Activated CD8-positive, alpha-beta memory T cell treated with anti-CD3 and anti-CD28 coated beads, Interleukin-2, amount 50 U/mL, for 48 hours (primary cell): ENCODE measurements at places on chromosomes 1 and 21.

DNA sequence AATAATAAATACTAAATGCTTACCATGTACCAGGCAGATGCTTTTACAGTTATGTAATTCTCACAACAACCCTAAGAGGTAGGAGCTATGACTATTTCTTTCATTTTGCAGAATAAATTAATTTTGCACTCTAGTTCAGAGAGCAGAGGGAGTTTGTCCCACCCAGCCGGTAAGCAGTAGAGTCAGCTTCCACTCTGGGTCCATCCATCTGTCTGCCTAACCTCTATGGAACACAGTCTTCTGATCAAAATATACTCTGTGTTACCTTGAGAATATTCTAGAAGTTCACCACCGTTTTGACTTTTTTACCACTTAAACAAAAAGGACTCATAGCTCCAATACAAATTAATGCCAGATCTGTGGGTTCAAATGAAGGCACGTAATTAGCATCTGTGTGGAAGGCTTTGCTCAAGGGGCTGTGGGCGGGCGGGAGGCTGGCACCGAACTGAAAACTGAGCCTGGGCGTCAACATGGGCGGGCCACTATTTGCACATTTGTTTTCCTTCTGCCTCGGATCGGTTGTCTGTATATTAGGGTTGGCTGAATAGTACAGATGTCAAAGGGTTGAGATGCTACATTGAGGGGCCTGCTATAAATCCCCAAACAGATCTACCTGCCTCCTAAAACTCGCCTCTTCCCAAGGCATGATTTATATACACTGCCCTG lies 33.1 kb upstream of the LMO4 start:
- DNase-seq: no peak

DNA sequence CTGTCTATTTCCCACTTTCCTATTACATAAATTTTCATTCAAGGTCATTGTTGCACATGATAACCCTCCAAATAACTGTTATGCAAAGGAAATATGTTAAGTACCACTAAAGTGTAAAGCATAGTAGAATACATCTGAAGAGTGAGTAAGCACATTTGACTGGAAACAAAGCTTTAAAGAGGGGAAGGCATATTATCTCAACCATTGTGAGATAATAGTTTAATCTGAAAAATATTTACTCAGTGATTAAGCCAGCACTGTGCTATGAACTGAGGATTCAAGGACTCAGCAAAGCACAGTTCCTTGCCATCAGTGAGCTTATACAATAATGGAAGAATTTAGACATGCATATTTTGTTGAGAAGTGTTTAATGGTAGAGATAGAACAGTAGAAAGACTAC lies 127.4 kb downstream of the HMCN1 start:
- no peak for DNase-seq

DNA sequence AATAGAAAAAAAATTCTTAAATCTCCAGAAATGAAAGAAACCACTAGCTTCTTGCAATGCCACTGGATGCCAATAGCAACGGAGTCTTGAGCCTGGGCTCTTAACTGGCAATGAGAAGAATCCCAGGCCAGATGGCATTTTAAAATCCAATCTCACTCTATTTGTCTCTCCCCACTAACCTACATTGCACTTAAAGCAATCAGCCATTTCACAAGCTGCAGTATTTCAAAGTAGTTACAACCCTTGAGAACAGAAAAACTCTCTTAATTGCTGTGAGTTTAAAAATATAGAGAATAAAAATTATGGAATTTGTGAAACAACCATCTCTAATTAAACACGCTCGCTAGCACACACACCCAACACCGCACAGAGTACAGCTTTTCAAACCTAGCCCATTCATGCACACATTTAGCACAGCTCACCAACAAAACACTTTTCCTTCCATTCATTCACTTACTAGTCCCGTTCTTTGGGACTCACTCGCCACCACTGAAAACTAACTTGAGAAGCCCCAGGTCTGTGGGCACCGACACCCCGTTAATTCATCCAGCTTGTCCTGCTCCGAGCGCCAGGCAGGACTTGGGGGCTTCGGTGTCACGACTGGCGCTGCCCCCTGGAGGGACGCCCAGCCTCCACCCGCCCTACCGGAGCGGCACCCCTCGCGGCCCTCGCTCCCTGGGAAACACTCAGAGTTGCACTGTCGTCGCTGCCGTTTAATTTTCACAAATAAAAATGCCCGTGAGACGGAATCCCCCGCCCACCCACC lies 1.0 kb downstream of the DDAH1 start:
- peak; percentile 45 for DNase-seq

DNA sequence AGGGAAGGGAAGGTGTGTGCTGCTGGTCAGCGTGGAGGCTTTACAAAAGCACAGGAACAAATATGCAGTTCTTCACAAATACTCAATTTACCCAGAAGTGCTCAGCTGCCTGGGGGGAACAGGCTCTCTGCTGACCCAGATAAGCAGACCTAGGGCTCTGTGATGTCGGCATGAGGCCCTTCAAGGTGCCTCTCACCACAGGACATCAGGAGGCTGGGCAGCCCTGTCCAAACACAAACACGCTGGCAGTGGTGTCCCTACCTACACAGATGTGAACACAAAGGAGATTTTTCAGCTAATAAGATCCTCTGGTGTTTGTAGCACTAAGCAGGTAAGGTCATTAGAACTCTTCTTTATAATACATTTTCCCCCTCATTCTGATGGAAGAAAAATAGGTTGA lies 243.0 kb upstream of the PROX1 start:
- DNase-seq: no peak

GRCh38 chr1:198030682-198031081 lies 113.5 kb downstream of the LHX9 start:
- no peak for DNase-seq

- DNase-seq: no peak
These were observed 540.0 kb downstream of the KIF26B start for GRCh38 chr1:245694753-245695195.

GRCh38 chr1:29864431-29865022 lies 628.2 kb downstream of the PTPRU start:
- no peak for DNase-seq

GRCh38 chr1:96688767-96689166 lies 32.8 kb upstream of the PTBP2 start:
- no peak for DNase-seq

DNA sequence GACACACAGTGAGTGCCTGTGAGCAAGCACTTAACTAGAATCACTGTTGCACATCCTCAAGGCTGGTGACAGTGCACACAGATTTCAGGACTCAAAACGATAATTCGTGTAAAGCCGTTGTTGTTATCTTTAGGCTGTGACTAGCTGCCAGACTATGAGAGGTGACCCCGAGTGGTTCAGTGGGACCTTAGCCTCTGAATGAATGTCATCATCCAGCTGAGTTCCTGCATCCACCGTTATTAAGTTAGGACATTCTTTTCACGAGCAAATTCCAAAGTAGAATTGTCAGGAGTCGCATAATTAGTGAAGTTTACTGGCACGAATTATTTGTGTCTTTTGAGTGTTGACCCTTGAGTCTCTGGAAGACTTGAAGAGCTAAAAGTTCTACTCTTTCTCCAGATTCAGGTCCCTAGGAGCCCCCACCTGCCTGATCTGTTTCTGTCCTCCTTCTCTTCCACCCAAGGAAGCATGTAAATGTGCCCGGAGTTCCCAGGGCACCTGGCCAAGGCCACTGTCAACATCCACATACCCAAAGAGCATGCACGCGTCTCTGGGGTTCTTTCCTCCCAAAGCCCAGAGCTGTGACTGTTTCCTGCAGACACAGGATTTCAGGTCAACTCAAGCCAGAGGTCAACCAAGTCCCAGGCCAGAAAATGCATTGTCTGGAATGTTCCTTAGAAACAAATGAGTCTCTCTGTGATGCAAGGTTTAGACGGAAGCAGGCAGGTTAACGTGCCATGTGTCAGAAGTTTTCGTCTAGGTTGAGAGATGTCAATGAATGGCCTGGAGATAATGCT lies 207.2 kb downstream of the TOMM20 start:
- DNase-seq: no peak

- no peak for DNase-seq
These were observed 6.5 kb upstream of the MAB21L3 start for GRCh38 chr1:116104667-116105066.

DNA sequence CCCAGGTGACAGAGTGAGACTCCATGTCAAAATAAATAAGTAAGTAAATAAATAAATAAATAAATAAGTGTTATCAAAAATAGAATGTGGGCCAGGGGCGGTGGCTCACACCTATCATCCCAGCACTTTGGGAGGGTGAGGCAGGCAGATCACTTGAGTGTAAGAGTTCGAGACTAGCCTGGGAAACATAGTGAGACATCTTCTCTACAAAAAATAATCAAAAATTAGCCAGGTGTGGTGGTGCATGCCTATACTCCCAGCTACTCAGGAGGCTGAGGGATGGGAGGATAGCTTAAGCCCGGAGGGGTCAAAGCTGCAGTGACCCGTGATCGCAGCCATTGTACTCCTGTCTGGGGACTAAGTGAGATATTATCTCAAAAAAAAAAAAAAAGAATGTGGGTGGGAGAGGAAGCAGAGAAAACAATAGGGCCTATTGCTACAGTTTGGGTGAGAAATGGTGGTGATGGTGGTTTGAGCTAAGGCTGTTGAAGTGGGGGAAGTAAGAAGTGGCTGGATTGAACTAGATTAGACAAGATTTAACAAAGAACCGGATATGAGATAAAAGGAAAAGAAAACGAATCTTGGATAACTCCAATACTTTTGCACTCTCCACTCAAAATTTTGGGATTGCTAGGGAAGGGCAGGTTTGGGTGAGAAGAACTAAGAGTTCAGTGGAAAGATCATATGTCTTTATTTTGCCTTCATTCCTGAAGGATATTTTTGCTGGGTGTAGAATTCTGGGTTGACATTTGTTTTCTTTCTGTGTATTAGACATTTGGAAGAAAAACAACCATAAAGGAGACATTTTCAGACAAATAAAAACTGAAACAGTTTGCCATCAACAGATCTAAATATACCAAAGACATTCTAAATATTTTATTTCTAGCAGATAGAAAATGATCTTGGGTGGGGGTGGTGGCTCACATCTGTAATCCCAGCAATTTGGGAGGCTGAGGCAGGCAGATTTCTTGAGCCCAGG lies 57.1 kb upstream of the SPOCD1 start:
- peak; percentile 38 for DNase-seq

GRCh38 chr1:58927041-58927721 lies 143.3 kb upstream of the JUN start:
- no peak for DNase-seq

DNA sequence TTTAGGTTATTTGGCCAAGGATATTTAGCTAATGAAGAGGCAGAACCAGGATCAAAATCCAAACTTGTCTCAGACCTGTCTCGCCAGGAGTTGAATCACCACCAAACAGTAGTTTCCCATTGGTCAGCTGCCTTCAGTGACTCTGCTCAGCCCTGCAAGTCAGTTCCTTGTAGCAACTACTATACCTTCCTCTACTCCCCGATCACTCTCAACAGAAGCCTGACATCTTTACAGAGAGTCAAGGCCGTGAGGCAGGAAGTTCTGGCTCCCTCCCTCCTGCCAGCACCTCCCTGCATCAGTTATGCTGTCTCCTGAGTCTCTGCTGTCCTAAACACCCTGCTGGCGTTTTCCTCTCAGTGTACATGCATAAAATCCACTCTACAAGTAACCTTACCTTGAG lies 13.2 kb downstream of the PSMD4 start:
- DNase-seq: no peak

DNA sequence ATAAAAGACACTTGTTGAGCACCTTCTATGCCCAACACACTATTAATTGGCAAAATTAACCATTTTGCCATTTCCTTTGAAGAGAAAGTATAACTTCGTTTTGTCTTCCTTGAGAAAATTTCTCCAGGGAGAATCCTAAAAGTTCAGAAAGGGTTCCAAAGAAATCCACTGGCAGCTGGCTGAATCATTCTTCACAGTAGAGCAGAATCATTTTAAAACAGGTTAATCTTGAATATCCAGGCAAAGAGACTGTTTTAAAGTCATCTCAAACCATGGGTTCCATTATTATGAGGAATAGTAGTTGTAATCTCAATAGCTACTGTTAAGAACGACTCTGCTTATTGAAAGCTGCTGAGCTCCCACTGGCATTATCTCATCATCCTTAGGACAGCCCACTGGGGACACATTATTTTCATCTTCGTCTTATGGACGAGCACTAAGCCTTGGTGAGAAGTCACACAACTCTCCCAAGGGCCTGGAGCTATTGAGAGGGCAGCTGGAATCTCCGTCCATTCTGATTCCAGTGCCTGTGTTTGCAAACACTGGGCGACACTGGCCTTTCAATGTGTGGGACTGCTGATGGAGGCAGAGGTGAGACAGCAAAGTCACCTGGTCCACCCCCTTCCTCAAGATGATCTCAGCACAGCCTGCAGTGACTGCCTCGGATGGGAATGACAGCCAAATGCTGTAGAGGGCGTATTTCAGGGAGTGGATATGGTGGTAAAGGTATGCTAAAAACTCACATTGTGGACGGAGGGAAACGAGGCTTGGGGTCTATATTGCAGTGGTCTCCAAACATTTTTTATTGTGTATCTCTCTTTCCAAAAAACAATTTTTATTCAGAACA lies 15.3 kb upstream of the PGBD5 start:
- DNase-seq: no peak

DNA sequence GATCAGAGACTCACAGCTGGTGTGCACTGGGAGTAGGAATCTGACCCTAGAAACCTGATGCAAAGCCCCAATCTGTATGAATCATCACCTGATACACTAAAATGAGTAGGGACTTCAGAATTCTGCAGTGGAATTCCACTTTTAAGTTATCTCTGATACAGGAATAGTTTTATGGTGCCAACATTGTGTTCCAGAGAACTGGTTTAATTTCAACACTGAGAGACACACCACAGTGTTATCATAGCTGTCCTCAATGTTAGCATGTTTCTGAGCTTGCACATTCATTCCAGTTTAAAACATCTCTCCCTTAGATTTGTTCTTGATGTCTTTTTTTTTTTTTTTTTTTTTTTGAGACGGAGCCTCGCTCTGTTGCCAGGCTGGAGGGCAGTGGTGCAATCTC lies 7.1 kb downstream of the UTS2 start:
- no peak for DNase-seq

DNA sequence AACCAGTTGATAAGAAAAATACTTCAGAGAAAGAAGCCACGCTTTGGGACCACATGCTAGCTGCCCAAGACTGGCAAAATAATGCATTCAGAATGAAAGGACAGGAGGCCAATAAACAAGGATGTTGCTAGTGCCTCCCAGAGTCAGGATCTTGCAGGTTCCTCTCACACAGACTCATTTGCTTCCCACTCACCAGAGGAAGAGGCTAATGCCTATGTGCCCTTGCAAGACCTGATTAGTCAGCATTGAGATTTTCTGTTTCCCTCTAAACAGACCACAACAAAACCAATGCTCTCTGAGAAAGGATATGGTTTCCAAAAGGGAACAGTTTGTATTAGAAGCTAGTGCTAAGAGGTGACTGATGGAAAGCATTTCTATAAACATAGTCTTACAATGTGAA lies 85.7 kb downstream of the NRDC start:
- DNase-seq: no peak

- DNase-seq: peak; percentile 86
These were observed 97.2 kb upstream of the ARTN start for GRCh38 chr1:43836267-43836951.

- peak; percentile 57 for DNase-seq
These were observed 14.3 kb upstream of the LSM10 start for GRCh38 chr1:36411674-36412648.

GRCh38 chr21:41560661-41561158 lies 52.8 kb upstream of the TMPRSS2 start:
- no peak for DNase-seq

GRCh38 chr1:233907151-233907550 lies 2.7 kb downstream of the SLC35F3 start:
- no peak for DNase-seq

GRCh38 chr1:216111842-216112241 lies 311.4 kb downstream of the USH2A start:
- no peak for DNase-seq

GRCh38 chr1:168279253-168279652 lies 1.4 kb upstream of the TBX19 start:
- DNase-seq: no peak
